ENCODE measurements at places on chromosomes 1 and 21.
A peak's percentile ranks its signal among the peaks of the same experiment; 100 is the strongest.

- no peak for DNase-seq
Observed at GRCh38 chr1:165355977-165356811, at the start of gene LMX1A. Gene LMX1A (minus strand): TSS chr1:165356715. CDS start chr1:165355559, 1,156 bp downstream.

DNA sequence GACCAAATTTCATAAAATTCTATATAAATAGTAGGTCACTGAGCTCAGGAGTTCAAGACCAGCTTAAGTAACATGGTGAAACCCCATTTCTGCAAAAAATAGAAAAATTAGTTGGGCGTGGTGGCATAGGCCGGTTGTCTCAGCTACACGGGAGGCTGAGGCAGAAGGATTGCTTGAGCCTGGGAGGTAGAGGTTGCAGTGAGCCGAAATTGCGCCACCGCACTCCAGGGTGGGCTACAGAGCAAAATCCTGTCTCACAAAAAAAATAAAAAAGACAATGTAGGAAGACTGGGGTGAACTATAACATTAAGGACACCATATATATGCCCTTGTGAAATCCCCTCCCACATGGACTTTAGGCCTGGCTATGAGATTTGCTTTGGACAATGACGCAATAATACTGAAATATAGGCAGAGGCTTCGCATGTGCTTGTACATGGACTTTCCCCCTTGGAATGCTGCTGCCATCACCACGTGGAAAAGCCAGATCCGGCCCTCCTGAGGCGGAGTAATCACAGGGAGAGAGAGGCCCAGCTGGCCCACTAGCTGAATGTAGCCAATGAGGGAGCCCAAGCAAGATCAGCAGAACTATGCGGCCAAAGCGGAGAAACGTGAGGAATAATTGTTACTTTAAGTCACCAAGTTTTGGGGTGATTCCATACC, 13.1 kb upstream of the USP1 start:
- no peak for DNase-seq

DNA sequence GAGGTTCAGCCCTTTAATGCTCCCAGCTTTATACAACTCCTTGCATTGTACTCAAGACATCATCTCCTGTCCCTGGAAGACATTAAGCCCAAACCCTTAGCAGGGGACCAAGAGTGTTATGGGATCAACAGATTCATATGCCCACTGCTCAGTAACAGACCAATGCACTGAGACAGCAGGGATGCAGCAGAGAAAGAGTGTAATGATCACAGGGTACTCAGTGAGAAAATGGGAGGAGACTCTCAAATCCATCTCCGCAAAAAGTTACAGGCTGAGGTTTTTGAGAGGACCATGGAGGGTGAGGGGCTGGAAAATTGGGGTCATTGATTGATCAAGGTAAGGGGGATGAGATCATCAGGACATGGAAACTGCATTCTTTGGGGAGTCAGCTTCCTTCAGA, 96.2 kb downstream of the MATN1 start:
- DNase-seq = no peak

DNA sequence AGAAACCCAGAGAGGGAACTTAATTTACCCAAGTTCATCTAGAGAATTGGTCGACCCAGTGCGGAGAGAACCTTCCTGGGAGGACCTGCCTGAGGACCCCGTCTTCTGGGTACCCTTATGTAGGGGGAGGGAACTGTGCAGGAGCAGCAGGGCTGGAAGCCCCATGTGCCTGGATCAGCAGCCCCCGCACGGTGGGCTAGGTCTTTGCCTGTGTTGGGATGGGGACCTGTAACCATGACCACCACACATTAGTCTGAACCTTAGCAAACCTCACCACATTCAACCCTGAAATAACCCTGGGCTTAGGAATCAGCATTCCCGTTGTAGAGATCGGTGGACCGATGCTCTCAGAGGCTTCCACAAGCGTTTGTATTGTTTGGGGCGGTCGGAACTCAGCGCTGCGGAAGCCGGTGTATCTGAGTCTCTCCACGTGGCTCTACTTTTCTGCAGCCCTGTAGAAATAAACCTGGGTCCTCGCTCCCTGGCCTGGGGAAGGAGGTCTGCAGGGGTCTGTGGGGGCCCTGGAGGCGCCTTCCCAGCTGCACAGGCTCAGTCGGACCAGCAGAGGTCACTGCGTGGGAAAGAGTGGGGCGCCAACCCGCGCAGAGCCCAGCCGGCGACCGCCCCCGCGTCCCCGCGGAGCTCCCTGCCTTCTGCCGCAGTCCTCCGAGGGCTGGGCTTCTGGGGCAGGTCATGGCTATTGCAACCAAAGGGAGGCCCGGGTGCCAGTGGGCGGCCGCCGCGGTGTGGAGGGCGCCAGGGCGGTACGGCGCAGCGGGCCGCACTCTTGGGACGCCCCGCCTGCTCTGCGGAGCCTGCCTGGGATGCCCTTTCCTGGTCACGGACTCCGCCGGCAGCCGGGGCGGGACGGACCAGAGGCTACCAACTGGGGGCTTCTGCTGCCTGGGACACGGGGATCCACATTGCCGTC, 36.2 kb upstream of the KCNA10 start:
- peak; percentile 44 for DNase-seq

DNA sequence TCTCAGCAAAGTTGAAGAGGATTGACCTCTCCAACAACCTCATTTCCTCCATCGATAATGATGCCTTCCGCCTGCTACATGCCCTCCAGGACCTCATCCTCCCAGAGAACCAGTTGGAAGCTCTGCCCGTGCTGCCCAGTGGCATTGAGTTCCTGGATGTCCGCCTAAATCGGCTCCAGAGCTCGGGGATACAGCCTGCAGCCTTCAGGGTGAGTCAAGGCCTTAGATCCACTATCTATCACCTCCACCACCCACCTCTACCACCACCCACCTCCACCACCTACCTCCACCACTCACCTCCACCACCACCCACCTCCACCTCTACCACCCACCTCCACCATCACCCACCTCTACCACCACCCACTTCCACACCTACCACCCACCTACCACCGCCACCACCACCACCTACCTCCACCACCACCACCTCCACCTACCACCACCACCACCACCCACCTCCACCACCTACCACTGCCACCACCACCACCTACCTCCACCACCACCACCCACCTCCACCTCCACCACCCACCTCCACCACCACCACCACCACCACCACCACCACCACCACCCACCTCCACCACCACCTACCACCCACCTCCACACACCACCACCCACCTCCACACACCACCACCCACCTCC, 5.8 kb downstream of the OPTC start:
- DNase-seq = no peak

GRCh38 chr1:54158071-54158470, 5.3 kb upstream of the CDCP2 start:
- DNase-seq = no peak

- no peak for DNase-seq
Observed at GRCh38 chr1:43781574-43781973, 74.2 kb downstream of the ST3GAL3 start.

DNA sequence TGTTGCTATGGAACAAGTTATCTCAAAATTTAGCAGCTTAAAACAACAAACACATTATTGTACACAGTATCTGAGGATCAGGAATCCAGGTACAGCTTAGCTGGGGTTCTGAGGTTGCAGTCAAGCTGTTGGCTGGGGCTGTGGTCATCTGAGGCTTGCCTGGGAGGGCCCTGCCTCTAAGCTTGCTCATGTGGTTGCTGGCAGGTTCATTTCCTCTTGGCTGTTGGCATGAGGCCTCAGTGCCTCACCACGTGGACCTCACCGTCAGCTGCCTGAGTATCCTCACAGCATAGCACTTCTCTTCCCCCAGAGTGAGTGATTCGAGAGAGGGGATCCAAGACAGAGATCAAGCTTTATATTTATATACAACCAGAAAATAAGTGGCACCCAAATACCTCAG, 18.6 kb downstream of the NTPCR start:
- DNase-seq = peak; percentile 22

Measured in amygdala (tissue), 56 donors.